ENCODE measurements at places on chromosomes 3 and 15.
A peak's percentile ranks its signal among the peaks of the same experiment; 100 is the strongest.

- DNase-seq = no peak
These were observed 53.3 kb downstream of the OSBPL10 start for GRCh38 chr3:31927811-31928210.

DNA sequence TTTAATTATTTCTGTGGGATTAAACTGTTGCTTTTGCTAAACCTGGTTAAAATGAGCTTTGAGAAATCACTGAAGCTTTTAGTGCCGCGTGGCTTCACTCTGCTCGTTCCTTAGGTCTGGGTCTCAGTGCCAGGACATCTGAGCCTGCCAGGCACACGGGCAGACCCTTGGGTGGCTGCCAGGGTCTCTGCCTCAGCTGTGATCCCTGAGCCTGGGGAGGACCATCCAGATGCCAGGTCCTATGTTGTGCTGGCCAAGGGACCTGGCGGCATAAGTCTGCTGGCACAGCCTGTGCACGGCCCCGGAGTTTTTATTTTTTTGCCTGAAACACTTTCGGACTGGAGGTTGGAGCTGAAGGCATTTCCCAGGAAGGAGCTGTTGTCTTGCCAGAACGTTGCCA lies 328.1 kb downstream of the LRTM1 start:
- DNase-seq = peak; percentile 69

DNA sequence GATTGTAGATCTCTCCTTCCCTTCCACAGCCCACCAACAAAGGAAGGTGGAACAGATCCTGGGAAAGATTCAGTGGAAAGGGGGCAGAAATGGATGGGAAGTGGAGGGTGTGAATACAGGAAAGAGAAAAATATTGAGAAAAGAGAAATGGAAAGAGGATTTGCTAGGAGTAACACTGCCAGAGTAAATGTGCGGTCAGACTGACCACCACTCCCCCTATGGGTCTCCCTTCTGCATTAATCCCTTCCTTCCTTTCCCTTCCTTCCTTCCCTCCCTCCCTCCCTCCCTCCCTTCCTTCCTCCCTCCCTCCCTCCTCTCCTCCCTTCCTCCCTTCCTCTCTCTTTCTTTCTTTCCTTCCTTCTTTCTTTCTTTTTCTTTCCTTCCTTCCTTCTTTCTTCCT lies 12.0 kb upstream of the COMMD2 start:
- no peak for DNase-seq

GRCh38 chr3:134606033-134607025 lies 44.5 kb downstream of the KY start:
- DNase-seq = no peak

DNA sequence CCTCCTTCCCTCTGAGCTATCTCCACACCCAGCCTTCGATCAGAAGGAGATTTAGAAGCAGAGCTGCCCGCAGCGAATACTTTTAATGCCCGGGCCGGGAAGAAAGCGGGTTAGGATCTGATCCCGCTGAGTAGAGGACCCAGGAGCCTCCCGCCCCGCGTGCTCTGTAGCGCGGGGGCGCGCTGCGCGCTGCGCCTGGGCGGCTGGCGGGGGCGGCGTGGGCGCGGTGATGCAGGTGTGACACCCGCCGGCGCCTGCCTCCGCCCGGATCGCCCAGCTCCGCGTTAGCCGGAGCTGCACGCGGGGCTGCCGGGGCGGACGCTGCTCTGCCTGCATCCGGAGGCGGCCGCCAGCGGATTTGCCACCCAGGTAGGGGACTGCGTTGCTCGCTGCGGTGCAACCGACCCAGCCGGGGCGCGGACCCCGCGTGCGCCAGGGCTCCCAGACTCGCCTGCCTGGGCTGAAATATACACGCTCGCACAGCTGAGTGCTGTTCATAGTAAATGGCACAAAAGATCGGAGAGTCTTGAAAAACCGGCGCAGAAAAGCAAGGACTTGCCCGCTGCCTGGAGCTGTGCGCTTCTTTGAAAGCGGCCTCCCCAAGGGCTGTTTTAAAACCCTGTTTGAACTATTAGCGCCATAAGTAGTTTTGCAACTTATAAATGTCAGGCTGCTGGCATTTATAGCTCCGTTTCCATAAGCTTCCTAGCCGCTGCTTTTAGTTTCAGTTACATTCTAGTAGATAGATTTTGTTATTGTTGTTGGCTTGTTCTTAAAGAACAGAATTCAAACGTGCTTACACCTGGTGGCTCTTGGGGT lies at the start of gene SV2B:
SV2B (plus strand) TSS at position 263 of the 819 bp plus-strand sequence. CDS start 126,007 bp downstream, outside the sequence.
- no peak for DNase-seq

DNA sequence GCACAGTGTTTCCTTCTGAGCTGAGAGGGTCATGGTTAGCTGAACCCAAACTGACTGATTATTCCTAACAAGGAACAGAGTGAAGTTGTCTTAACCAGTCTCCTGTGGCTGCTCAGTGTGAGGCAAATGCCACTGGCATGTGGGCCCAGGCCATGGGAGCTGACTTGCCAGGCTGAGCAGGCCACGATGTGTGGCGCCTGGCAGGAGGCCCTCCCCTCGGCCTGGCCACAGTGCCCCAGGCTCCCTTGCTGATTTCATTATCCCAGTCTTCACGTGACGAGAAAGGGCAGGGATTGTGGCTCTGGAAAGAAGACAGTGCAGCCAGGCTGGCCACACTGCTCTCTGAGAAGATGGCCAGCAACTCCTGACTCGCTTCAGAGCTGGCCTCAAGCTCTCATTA lies 58.8 kb downstream of the SLCO2A1 start:
- DNase-seq = no peak

- no peak for DNase-seq
These were observed 220.6 kb upstream of the THRB start for GRCh38 chr3:24715171-24715792.

DNA sequence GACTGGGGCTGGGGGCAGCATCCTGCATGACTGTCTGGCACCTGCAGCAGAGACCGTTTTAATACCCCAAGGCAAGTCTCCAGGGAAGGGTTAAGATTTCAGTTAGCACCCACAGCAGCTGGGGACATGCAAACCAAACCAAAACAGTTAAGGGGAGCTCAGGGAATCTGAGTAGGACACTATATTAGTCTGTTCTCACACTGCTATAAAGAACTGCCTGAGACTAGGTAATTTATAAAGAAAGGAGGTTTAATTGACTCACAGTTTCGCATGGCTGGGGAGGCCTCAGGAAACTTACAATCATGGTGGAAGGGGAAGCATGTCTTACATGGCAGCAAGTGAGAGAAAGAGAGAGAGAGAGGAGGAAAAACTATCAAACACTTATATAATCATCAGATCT lies 25.3 kb downstream of the GALNT15 start:
- no peak for DNase-seq

- DNase-seq = no peak
These were observed 166.8 kb upstream of the COL8A1 start for GRCh38 chr3:99471353-99472323.

- DNase-seq = no peak
These were observed 49.0 kb downstream of the NKIRAS1 start for GRCh38 chr3:23867838-23868237.

DNA sequence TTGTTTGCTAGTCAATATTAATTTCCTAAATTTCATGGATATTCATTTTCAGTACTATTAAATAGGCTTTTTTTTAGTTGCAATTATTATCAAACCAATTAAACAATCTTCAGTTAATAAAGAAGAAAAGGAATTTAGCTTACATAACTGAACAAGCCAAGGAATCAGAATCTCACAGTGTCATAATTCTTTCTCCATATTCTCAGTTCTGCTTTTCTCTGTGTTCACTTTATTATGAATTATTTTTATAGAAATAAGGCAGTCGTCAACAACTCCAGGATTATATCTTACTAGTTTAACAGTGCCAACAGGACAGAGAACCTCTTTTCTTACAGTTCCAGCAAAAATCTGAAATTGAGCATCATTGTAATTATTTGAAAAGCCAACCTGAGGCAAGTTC lies 221.7 kb downstream of the CGGBP1 start:
- DNase-seq = no peak

- no peak for DNase-seq
These were observed 19.4 kb upstream of the IL20RB start for GRCh38 chr3:136938334-136938733.

GRCh38 chr3:132911741-132912415 lies 126.3 kb upstream of the TMEM108 start:
- no peak for DNase-seq

GRCh38 chr15:76343313-76343996 lies 6.9 kb downstream of the ISL2 start:
- DNase-seq = no peak

DNA sequence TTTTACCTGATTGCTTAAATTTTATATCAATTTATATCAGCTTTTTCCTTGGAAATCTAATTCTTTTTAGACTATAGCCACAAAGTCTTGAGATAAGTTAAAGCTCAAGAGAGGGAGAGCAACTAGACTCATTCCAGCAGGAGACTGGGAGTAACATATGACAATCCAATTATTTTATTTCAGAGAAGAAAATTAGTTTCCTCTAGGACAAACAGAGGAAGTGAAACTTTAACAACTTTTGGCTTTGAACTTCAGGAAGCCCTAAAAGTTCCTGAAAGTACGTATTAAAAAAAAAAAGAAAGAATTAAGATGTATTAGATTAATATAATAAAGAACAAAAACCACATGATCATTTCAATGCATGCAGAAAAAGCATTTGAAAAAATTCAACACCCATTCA lies 13.9 kb upstream of the UBE2E2 start:
- no peak for DNase-seq

DNA sequence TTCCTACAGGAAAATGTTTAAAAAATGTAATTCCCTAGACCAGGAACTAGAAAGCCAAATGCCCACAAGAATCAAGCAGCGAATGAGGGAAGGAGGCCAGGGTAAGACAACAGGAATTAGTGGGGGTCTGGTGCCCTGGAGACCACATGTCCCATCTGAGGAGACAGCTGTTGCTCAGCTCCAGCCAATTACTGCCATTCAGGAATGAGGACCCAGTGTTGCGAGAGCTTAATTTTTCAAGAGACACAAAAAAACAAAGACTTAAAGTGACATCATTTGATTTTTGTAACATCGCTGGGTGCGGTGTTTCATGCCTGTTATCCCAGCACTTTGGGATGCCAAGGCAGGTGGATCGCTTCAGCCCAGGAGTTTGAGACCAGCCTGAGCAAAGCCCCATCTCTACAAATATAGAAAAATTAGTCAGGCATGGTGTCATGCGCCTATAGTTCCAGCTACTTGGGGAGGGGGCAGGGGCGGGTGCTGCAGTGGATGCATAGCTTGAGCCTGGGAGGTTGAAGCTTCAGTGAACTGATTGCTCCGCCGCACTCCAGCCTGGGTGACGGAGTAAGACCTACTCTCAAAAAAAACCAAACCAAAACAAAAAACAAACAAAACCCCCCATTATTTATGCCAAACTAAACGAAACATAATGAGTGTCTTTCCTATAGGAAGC lies 52.8 kb upstream of the LRIG1 start:
- no peak for DNase-seq

DNA sequence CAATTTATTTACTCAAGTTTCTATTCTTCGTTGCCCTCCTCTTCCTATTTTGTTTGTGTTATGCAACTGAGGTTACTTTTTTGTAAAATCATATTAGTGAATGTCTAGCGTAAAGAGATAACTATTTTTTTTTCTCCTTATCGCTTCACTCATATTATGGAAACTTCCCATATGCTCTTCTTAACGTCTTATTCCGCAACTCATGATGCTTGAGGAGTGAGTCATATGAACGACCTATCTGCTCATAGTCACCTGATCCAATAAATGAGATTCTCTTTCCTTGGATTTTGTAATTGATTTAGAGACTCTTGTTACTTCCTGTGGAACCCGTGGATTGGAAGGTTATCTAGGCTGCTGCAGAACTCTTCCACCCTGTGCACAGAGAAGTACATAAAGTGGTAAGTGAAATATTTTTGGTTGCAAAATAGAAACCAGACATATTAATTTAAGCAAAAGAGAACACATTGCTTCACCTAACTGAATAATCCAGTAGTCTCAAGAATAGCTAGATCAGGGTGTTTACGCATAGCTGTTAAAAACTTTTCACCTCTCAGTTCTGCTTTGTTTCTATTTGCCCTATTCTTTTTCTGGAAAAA lies 719.3 kb upstream of the SGO1 start:
- no peak for DNase-seq

DNA sequence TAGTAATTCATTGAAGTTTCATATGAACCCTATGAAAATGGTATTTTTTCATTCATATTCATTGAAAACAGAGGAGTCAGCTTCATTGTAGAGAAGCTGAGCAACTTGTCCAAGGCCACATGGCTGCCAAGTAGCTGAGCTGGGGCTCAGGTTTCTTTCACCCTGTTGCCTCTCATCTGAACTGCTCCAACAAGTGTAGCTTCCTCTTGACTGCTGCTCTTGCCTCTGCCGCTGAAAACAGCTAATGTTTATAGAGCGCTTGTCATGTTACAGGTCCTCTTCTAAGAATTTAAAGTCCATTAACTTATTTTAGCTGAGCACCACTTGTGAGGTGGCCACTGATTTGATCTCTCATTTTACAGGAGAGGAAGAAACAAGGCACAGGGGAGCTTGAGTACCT lies 81.1 kb downstream of the PDCD6IP start:
- no peak for DNase-seq

GRCh38 chr15:100847194-100847593 lies 32.4 kb upstream of the ALDH1A3 start:
- DNase-seq = no peak

DNA sequence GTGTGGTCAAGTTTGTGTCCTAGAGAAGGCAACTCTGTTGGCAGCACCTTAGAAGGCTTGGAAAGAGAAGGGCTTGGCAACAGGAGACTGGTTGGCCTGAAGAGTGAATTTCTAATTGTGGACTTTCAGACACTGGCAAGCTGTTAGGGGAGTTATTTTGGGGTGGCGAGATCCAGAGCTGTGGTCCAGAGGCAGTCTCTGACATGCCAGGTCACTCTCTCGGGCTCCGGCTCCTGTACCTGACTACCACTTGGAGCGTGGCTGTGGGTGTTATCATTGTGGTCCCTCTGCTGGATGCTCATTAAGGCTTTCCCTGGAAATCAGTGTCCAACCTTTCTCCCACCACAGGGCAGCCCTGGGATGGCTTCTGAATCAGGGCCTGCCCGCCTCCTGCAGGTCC lies 209.0 kb downstream of the SLCO3A1 start:
- no peak for DNase-seq

DNA sequence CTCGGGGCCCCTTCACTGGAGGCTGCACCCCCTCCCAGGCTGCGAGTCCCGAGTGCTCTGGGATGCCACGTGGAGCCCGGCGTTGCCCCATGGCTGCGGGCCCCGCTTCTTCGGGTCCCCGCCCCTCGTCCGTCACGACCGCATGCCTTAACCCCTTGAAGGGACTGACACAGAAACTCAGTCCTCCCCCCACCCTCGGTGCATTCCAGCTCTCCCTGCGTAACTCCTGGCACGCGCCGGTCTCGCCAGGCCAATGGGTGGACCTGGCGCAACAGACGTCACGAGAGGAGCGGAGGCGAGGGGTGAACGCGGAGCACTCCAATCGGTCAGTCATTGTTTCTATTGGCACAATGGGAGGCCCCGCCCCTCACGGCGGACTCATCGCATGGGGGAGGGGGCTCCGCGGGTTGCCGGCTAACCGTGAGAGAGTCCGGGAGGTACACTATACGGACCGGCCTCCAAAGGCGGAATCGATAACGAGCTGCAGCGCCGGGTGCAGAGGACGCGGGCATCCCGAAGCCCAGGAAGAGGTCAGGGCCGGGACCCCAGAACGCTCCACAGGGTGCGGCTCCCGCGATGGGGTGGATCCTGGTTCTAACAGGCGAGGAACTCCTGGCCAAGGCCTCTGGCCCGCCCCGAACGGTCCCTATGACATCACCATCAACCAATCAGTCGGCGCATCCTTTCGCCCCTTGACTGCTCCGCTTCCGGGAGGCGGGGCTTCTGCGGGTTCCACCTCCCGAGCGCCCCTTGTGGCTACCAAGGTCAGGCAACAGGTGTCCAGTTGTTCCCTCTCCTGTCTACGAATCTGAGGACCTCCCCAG lies 1.0 kb upstream of the CELSR3 start:
- peak; percentile 95 for DNase-seq

GRCh38 chr3:45462522-45463265 lies 74.3 kb downstream of the LARS2 start:
- no peak for DNase-seq
